Lung (tissue), 17 donors: ENCODE measurements at places on chromosomes 13 and 19. TPM values are rescaled to one million over a fixed set of nuclear protein-coding genes. Genes with fewer than 3 reads are reported as not detected.

DNA sequence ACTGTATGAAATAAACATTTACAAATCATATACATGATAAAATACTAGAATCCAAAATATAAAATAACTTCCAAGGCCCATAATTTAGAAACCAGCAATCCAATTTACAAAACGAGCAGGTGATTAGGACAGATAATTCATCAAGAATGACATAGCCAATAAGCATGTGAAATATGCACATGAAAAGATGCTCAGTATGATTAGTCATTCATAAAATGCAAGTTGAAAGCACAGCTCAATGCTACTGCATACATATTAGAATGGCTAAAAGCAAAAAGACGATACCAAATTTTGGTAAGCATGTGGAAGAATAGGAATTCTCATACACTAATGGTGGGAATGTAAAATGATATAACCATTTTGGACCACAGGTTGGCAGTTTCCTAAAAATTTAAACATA is 837.2 kb upstream of the MIR17HG start:
- no peak for DNase-seq

DNA sequence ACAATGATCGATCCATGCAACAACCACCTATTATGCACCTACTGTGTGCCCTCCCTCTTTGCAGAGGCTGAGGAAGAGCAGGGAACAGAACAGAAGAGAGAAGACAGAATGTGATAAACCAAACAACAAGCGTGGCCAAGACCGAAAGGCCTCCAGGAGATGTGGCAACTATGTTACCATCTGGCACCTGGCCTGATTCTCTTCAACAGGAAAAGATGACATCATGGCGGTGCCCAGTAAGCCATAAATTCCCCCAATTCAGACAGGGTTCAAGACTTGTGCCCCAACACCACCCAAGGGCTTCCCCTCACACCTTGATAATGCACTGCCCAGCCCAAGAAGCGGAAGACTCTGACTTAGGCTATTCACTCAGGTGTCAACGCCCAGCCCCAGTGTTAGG is 44.3 kb downstream of the SLC7A1 start:
- DNase-seq = no peak

DNA sequence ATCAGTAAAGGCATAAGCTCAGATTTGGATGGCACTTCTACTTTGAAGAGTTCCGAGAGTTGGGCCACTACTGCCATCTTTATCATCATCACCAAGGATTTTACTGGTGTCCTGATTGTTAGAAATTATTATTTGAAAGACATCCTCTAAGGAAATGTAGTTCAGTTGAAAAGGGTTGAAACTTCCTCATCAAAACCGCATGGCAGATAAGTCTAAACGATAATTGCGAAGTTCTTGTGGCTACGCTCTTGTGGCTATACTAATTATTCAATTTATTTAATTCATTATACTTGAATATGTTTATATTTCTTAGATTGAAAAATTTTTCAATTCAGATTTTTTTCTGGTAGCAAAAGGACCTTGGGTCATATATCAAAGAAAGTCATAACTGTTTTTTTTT is 22.4 kb downstream of the TNFRSF19 start:
- no peak for DNase-seq

DNA sequence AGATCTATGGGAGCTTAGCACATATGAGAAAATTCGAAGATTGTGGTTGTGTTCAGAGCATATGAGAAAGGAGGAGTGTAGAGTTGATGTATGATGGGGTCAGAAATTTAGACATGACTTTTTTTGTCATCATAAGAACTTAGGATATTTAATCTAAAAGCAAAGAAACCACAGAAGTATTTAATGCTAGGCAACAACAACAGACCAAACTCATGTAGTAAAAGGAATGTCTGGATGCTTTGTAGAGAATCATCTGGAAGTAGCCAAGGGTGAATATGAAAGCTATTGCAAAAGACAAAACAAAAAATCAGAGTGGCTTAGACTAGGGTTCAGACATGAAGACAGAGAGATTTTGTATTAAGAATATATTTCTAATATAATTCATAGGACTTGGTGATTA is 190.3 kb downstream of the SLITRK1 start:
- no peak for DNase-seq

GFY gene
- not detected for total RNA-seq

GNG7 gene
- total RNA-seq = 4.5 TPM

TMEM86B gene
- total RNA-seq = 4.7 TPM

SERP2 gene
- 6.6 TPM for total RNA-seq

DCT gene
- total RNA-seq = 0.25 TPM

DNA sequence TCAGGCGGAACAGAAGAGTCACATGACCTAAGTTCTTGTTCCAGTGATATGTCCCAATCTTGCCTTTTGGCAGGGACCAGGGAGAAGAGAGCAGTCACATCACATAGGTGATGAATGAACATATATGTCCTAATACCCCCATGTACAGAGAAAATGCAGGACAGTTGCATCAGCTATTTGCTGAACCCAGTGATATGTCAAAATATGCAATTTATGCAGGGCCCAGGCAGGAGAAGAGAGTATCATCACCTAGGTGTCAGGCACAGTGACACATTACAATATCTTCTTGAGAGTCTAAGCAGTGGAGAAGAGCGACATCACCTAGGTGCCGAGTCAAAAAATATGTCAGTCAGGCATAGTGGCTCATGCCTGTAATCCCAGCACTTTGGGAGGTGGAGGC is 139.9 kb downstream of the ZNF675 start:
- no peak for DNase-seq

DNA sequence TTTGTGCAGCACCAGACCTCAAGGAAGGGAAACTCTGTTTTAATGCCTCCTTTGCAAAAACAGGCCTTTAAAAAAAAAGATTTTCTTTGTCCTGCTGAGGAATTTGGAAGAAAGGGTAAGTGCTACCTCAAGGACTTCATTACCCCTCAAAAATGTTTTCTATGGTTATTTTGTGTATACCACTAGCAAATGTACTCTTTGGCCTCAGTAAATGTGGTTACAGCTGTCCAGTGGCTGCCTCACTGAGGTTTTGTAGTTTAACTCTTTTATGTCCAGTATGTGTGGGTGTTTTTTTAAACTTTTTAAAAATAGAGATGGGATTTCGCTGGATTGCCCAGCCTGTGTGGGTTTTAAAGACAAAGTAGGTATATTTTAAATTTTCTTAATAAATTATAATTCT is 42.2 kb upstream of the TSC22D1 start:
- peak; percentile 5 for DNase-seq

GPATCH1 gene
- total RNA-seq = 7.0 TPM

DNA sequence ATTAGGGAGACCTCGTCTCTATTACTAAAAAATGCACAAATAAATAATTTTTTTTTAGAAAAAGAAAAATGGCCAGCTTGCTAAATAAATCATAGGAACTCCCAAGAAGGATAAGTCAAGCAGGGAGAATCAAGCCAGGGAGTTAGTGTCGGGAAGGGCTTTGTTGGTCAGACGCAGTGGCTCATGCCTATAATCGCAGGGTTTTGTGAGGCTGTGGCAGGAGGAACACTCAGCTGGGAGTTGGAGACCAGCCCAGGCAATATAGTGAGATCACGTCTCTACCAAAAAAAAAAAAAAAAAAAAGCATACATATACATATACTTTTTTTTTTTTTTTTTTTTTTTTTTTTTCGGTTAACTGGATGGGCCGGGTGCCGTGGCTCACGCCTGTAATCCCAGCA is 9.0 kb downstream of the NACC1 start:
- no peak for DNase-seq

CYP2S1 gene
- 9.7 TPM for total RNA-seq

TMEM221 gene
- total RNA-seq = 0.57 TPM

DNA sequence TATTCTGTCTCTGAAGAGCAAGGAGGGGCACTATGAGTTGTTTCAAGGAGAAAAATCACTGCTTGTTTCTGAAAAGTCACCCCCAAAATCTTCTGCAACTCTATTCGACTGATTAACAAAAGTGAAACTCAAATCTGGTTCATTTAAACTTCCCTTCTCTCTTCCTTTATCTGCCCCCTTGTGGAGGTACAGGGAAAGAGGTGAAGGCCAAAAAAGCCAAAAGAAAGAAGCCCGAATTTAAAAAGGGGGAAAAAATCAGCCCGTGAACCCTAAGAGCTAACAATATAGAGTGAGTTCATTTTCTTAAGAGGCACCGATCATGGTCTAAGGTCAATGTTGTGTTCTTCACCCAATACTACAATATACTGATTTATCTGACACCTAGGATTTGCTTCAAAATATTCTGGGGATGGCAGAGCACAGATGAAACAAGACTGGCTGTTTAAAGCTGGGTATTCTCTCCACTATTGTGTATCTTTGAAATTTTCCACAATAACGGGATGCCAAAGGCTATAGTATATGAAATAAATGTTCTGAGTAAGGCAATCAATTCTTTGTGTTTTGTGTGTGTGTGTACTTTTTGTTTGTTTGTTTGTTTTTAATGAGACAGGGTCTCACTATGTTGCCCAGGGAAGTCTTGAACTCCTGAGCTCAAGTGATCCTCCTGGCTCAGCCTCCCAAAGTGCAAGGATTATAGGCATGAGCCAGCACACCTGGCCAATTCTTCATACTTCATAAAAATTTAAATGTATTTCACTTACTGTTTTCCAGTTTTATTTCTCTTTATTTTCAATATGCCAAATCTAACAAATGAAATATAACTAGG is 55.0 kb upstream of the EEF1AKMT1 start:
- DNase-seq = peak; percentile 81

DNA sequence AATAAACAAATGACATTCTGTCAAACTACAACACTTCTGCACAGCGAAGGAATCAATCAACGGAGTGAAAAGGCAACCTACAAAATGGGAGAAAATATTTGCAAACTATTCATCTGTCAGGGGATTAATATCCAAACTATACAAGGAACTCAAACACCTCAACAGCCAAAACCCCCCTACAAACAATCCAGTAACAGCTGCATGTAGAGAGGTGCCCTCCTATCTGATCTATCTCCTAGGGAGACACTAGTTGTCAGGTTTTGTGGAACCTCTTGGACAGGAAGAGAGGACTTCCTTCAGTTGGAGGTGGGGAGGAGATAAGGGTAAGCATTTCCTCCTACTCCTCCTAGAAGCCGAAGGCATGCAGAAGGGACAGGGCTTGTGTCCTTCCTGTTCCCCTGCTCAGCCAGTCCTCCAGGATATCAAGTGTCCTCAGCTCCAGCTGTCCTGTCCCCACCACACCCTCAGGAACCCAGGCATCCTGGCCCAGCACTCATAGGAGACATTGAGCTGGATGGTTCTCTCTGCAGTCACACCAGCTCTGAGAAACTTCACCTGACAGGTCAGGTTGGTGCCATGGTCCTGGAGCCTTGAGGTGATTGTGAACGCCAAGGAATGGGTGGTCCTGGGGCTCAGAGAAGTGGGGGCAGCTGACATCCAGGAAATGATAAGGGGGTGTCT is 9.8 kb upstream of the SIGLEC8 start:
- DNase-seq = no peak
